ENCODE measurements at places on chromosomes 2 and 18.

DNA sequence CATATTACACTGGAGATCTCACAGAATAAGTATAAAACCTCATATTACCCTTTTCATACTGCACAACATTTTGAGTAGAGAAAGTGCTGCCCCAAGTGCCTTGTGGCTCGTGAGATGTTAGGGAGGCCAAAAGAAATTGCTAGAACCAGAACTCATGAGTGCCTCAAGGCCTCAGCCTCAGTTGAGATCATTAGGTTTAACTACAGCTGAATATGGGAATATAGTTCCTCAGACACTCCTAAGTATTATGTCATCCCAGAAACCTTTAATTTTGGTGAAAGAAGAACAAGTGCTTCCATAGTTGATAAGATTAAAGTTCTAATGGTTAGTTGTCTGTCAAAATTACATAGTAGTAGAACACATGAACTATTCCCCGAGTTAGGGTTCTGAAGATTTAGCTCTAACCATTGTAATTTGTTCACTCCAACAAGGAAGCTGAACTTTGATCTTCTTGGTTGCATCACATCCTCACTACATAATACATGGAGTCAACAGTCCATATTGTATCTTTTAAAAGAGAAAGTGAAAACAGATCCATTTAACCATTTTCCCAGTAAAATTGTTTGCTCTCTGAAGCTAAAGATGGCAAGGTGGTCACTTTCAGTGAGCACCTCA is 9.6 kb upstream of the AQP4 start:
- DNase-seq, result no peak

GRCh38 chr18:12744103-12744502 is 41.3 kb downstream of the PSMG2 start:
- DNase-seq, result peak; percentile 44

- DNase-seq, result no peak
Measured at GRCh38 chr2:71743995-71744675, 290.8 kb downstream of the DYSF start.

DNA sequence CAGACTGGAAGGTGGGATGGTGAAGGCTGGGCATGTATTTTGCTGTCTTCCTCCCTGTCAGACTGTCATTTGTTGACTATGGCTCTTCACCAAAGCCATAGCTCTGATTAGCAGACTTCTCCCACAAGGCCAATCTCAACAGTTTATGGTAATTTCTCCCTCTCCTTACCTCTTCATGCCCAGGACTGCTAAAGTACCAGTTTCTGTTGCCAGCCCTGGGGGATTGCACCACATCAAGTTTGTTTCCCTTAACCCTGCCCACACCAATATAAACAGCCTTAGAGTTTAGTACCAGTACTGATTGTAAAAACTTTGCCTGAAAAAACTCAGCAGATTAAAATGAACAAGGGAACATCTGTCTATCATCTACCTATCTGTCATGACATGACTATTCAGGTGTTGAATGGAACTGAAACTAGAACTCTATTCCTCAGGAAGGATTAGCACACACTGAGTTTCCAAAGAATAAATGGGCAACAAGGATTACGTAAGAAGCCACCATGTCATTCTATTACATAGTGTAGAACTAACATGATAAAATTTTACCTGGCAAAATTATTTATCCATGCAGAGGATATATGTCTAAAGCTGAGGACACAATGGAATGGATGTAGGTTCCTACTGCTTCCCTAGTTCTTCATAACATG is 13.7 kb downstream of the FEZ2 start:
- no peak for DNase-seq

GRCh38 chr2:147398996-147399395 is 445.8 kb upstream of the ACVR2A start:
- no peak for DNase-seq

- no peak for DNase-seq
Measured at GRCh38 chr2:1802046-1802445, 57.7 kb upstream of the PXDN start.

DNA sequence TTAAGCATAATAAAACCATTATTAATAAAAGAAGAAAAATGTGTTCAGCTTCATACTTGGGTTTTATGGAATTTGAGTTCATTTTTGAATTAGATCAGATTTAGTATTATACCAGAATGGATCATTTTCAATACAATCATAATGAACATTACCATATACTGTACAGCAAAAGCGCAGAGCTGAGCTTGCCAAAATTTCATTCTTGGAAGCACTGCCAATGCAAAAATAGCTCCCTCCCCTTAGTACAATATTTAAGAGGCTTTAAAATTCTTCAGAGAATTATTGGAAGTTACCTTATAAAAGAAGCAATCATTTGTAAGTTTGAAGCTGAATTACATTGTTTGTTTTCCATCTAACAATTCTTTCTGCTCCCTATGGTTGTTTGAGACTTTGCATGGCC is 938.1 kb upstream of the SLC39A10 start:
- no peak for DNase-seq

- DNase-seq, result no peak
Measured at GRCh38 chr2:3536682-3537632, 17.6 kb upstream of the ADI1 start.

- no peak for DNase-seq
Measured at GRCh38 chr2:172094294-172095145, 8.2 kb downstream of the DLX2 start.

DNA sequence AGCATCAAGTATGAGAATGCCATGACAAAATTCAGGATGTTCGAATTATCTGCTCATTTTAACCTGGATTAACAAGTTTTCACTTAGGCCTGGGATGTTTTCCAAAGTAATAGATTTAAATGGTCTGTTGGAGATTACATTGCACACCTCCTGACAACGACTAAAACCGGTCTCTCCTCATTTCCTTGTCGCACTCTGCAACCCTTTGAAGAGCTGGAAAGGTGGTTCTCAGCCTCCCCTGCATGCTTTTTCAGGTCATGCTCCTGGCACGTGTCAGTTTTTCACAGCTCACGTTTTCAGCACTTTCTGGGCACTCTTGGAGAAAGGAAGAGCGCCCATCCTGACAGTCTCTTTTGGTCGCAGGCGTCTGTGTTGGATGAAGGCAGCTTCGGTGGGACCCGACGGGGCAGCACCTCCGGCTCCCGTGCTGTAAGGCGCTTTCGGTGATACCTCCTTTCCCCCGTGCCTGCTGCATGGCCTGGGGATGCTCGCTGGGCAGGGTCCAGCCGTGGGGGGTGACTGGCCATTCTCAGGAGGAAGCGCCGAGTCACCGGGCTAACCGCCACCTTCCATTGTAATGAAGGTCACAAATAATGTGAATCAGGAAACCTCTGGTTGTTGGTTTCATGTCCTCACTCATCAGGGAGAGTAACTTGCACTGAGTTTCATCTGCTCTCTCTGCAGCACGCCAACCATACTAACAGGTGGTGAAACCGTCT is 63.5 kb upstream of the RBM44 start:
- DNase-seq, result no peak

- no peak for DNase-seq
Measured at GRCh38 chr2:226656367-226656766, 143.3 kb downstream of the IRS1 start.

- DNase-seq, result no peak
Measured at GRCh38 chr18:13527730-13528129, 198.6 kb downstream of the FAM210A start.

DNA sequence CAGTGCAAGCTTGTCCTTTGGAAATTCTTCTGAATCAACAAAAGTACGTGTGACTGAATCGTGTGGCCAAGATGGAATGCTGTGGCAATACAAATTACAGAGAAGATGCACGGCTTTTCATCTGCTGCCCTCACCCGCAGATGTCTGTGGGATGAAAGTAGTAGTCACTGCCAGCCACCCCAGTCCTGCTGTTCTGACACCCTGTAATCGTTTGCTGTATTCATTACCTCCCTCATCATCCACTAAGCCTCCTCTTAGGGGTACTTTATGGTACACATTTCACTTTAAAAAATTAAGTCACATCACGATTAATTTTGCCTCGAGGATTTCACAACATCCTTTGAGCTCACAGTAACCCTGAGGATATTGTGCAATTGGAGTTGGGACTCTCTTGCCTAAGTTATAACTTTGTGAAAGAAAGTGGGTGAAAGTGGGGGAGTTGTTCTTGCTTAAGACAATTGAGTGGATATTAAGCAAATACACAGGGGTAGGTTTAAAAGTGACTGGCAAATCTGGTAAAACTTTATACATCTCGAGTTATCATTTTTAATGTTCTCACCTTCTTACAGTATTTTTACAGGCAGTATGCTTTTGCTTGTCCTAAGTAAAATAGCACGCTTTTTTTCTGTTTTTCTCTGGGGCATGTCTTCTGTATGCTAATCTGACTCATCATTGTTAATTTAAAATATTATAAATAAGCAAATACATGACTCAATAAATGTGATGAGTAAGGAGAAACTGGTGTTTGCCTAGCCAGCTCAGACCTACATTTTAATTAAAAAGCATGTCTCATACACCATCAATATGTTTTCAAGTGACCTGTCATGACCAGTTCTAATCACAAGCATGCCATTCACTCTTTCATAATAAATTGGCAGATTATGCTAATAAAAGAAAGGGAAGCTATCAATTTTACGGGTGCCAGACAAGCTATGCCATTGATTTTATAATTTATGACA is 680.9 kb downstream of the IRS1 start:
- peak; percentile 61 for DNase-seq

GRCh38 chr2:65057054-65057375 is 799 bp downstream of the CEP68 start:
- DNase-seq, result no peak

- no peak for DNase-seq
Measured at GRCh38 chr2:17878281-17879136, at the start of gene KCNS3. TSS of gene KCNS3 (plus strand) at chr2:17878667. CDS start at chr2:17931009, 52,342 bp downstream.

DNA sequence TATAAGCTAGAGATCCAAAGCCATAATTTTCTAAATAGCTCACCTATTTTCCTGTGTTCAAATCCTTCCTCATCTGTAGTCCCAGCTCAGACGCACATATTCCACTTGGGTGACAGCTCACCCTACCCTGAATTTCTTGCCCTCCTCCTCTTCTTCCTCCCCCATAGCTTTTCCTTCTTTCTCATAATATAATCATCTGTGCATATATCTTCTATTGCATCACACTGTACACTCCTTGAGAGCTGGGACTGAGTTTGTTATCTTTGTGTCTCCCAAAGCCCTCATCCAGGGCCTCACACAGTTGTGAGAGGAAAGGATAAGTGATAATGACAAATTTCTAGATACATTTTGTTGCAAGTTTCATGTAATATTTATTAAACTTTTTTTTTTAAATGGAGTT is 55.9 kb upstream of the RTN4 start:
- no peak for DNase-seq

DNA sequence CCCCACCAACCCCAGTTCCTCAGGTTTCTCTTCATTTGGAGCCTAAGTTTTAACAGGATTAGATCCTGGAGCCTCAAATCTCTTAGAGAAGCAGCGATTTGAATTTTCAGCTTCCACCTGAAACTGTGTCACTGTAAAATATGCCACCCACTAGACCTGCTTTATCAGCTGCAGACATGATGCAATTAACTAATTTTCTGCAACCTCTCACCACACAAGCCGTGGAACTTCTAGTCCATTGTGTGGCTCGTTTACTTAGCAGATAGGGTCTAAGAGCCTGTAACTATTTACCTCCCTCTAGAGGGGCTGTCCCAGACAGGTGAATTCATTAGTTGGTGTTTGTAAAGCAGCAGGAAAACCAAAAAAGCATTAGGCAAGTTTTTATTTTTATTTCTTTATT is 31.6 kb upstream of the FZD5 start:
- DNase-seq, result no peak

DNA sequence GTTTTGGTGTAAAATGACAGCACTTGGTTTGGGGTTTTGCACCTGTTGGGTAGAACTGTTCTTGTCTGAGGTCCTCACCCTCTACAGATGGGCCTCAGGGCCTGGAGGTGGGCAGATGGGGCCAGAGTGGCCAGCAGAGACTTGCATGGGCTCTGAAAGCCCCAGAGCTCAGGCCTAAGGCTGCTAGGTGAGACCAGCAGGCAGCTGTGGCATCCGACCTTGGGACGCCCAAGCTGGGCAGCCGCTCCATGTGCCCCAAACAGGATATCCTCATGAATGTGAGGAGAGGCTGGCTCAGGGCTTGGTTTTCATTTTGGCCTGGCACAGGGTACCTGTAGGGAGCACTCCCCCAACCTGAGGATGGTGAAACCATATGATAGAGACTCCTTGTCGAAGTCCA is 38.3 kb downstream of the GBX2 start:
- no peak for DNase-seq

GRCh38 chr18:45553723-45554388 is 61.4 kb upstream of the SLC14A2 start:
- DNase-seq, result no peak

DNA sequence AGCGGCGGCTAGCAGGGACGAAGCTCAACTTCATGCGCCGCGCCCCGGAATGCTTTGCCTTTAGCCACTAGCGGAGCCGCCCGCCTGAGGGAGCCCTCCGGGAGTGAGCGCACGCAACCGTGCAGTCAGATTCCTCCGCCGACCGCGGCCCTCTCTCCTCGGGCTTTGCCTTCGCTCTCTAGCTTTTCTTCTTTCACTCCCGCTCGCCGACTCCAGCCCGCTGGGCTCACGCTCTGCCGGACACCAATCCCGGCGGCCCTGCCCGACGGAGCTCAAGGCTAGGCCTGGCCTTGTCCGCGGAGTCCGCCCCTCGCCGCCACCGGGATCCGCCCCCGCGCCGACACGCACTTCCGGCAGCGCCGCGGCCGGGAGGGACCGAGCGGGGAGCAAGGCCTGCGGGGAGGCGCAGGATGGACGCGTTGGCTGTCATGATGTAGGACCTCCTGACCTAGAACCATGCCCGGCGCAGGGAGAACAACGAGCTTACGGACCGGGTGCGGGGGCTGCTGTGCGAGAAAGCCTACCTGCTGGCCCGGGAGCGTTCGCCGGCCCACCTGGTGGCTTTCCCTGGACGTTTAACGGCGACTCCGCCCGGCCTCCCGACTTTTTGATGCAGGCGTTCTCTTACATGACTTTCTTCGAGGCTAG is 40.8 kb upstream of the AKAIN1 start:
- peak; percentile 40 for DNase-seq

- no peak for DNase-seq
Measured at GRCh38 chr18:53753601-53754000, 470.9 kb downstream of the MBD2 start.

- DNase-seq, result no peak
Measured at GRCh38 chr18:7576685-7577084, 9.6 kb downstream of the PTPRM start.

GRCh38 chr18:78912844-78913243 is 66.8 kb upstream of the SALL3 start:
- no peak for DNase-seq

DNA sequence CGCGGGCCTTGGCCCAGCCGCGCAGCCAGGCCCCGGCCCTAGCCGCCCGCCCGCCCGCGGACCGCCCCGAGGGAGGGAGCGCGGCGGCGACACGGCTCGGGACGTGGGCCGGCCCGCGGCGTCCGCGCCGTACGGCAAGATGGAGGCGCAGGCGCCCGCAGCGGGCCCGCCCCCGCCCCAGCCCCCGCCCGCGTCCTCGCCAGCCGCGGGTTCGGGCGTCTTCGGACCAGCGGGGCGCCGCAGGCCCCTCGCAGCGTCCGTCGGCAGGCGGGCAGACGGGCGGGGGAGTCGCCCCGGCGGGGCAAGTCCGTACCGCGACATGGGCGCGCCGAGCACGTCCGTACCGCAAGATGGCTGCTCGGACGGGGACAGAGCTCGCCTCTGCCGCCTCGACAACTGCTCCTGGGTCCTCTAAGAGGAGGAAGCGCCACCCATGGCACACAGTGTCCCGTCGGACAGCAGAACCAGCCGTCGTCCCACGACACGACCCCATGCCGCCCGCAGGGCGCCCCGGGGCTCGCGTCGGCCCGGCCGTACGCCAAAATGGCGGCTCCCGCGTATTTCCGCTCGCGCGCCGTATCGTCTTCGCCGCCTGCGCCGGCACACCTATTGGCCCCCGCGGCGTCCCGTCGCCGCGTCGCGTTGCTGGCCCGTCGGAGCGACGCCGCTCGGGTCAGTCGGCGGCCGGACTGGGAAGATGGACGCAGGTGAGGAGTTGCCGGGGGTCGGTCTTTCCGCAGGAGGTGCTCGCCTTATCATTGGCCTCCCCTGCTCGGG is at the start of the genes ATG4B and THAP4:
Gene ATG4B (plus strand): TSS at position 676 of the 777 bp plus-strand sequence. CDS start 22 bp downstream, at position 698.
Gene THAP4 (minus strand): TSS at position 141 of the 777 bp plus-strand sequence. CDS start 141 bp downstream, outside the sequence.
- DNase-seq, result no peak

Data from non-pigmented ciliary epithelial cell (primary cell).